ENCODE measurements at places on chromosomes 2 and 18. TPM values are rescaled to one million over a fixed set of nuclear protein-coding genes. Genes with fewer than 3 reads are reported as not detected.
A peak's percentile ranks its signal among the peaks of the same experiment; 100 is the strongest.

CLK1 gene
- 121 TPM for total RNA-seq

CDKL4 gene
- 0.29 TPM for total RNA-seq

ALPI gene
- total RNA-seq, result not detected

HOXD8 gene
- not detected for total RNA-seq

TMEM169 gene
- total RNA-seq, result 0.83 TPM

MALL gene
- not detected for total RNA-seq

PFN4 gene
- total RNA-seq, result not detected

ASIC4 gene
- total RNA-seq, result not detected

HOXD11 gene
- not detected for total RNA-seq

B3GNT7 gene
- not detected for total RNA-seq

ADGRF3 gene
- 5.7 TPM for total RNA-seq

HAAO gene
- 1.0 TPM for total RNA-seq

DNA sequence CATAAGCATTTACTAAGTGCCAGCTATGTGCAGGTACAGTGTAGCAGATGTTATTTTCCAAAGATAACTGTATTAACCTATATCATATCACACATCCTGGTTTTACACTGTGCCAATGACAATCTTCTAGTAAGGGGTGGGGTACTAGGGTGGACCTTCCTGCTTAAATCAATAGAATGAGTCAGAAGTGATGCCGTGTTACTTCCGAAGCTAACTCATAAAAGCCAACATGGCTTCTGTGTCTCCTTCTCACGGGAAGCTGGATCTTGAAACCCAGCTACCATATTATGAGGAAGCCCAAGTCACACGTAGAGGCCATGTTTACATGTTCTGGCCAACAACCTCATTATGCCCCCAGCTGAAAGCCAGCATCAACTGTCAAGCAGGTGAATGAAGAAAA, 59.1 kb downstream of the MRPL33 start:
- no peak for DNase-seq

GRCh38 chr2:3519255-3520205, at the start of gene ADI1:
Gene ADI1 (minus strand): TSS chr2:3519531. CDS start chr2:3519487, 44 bp downstream.
- peak; percentile 86 for DNase-seq

GRCh38 chr18:80034852-80035406, 695 bp downstream of the RBFA start:
- DNase-seq, result no peak

DNA sequence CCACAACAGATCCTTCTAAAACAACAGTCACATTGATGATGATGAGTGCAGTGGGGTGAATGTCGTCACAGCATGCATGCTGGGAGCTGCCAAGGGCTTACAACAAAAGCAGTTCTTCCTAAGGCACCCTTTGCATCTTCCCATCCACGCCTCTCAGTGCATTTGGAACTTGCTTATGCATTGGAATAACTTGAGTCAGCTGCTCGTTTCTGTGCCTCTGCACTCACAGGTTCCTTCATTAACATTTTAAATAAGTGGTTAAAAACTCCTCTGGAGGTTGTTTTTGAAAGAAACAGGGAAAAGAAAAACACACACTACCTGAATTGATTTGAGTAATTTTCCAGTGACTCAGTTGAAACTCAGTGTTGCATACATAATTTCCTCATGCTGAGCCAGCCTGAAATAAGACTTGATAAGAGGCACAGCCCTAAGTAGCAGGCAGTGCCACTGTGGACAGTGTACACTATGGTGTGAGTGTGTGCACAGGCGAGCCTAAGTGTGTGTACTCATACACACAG, 46.8 kb upstream of the TRIM43B start:
- DNase-seq, result no peak

DNA sequence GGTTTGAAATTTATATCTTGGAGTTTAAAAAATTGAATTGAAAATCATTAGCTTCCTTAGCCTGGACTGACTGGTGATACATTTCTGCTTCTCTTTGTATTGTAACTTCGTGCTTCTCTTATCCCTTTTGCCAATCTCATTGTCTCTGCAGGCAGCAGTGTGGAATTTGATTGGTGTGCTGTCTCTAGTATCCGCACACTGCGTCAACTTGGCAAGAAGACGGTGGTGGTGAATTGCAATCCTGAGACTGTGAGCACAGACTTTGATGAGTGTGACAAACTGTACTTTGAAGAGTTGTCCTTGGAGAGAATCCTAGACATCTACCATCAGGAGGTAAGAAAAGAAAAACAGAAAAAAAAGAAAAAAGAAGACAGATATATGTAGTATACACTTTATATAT, 85.9 kb downstream of the CPS1 start:
- no peak for DNase-seq

DNA sequence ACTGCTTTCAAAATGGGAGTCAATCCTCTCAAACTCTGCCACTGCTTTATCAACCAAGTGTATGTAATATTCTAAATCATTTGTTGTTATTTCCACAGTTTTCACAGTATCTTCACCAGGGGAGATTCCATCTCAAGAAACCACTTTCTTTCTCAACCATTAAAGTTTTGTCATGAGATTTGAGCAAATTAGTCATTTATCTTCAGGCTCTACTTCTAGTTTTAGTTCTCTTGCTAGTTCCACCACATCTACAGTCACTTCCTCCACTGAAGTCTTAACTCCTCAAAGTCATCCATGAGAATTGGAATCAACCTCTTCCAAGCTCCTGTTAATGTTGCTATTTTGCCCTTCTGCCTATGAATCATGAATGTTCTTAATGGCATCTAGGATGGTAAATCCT, 545.8 kb downstream of the ARHGAP15 start:
- DNase-seq, result no peak

- peak; percentile 35 for DNase-seq
These were observed 79.2 kb downstream of the SETBP1 start for GRCh38 chr18:44759925-44760342.

DNA sequence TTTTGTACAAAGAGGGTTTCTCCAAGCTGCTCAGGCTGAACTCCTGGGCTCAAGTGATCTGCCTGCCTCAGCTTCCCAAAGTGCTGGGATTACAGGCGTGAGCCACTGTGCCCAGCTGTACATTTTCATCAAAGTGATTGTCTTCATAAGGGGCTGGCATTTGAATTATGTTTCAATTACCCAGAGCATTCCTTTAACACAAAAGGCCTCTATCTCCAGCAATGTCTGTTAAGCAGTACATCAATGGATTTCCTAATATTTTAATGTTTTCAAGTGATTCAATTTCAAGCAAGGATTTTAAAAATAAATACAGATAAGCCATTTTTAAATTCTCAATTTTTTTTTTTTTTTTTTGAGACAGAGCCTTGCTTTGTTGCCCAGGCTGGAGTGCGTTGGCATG, 50.9 kb upstream of the AP1S3 start:
- DNase-seq, result no peak

DNA sequence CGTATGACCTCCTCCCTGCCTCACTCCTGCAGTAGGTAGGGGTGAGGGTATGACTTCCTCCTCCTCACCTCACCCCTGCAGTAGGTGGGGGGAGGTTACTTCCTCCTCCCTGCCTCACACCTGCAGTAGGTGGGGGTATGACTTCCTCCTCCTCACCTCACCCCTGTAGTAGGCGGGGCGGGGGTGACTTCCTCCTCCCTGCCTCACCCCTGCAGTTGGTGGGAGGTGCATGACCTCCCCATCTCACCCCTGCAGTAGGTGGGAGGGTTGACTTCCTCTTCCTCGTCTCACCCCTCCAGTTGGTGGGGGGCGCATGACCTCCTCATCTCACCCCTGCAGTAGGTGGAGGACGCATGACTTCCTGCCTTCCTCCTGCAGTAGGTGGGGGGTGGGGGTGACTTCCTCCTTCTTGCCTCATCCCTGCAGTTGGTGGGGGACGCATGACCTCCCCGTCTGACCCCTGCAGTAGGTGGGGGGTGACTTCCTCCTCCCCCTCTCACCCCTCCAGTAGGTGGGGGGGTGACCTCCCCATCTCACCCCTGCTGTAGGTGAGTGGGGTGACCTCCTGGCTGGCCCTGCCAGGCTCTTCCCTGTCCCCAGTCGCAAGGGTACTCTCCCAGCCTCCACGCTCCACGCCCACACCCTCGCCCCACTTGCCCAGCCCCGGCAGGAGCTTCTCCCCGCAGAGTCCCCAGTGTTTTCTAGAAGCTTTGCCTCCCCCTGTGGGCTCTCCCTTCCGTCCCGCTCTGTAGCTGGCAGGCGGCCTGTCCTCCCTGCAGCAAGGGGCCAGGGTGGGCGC, 39.3 kb downstream of the TSHZ1 start:
- peak; percentile 54 for DNase-seq

DNA sequence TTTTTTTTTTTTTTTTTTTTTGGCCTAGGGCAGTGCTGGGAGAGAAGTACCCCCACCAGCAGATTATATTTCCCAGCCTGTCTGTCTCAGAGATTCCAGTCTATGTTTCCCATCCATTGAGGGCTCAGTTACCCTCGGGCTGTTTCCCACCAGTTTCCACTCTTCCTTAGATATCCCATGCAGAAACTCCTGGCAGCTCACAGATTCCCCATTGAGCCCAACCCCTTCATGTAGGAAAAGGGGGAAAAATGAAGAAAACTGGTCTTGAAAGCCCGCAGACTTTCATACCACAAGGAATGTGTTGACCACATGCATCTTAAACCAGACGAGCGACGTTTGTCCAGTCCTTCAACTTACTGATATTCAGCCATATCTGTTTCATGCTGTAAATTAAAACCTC, 15.2 kb downstream of the ASXL3 start:
- no peak for DNase-seq

- peak; percentile 71 for DNase-seq
These were observed 2.3 kb downstream of the EGR4 start for GRCh38 chr2:73291093-73291460.

GRCh38 chr2:37091873-37092272, 7.6 kb downstream of the GPATCH11 start:
- no peak for DNase-seq

DNA sequence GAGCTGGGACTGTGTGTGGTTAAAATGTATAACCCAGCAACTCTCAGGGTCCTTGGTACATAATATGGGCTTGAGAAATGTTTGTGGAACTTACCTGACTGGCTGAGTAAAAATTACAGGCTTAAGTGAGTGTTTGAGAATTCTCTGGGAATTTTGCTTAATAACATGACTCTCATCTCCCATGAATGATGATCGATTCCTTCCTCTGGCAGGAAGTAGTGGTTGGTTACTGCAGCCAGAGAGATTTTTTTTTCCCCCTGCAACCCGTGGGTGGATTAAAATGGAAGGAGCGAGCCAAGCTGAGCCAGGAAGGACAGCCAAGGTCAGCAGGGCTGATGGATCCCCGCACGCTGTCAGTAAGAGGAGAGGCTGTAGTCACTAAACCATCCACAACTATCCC, 40.6 kb upstream of the RFX8 start:
- no peak for DNase-seq

GRCh38 chr18:51077217-51077616, 47.2 kb downstream of the SMAD4 start:
- no peak for DNase-seq

- no peak for DNase-seq
These were observed 102.9 kb upstream of the SCN1A start for GRCh38 chr2:166230724-166231070.

- no peak for DNase-seq
These were observed 1794.5 kb upstream of the CELF4 start for GRCh38 chr18:39360072-39360471.

DNA sequence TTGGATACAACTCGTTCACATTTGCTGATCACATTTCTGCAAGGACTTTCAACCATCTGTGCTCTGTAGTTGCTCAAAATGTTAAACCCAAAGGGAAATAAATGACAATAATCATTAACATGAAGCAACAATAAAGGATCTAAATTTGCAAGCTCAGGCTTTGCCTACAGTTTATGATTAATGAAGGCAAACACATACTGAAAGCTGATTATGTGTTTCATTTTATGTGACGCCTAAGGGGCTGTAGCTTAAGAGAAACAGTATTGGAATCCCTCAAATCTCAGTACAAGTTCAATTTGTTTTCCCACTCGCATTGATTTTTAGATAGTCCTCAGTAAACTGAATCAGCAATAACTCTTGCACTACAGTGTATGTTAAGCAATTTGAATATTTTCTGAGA, 160.3 kb upstream of the FSIP2 start:
- no peak for DNase-seq
